Jurkat, Clone E6-1 (cell line): ENCODE measurements at places on chromosomes 5 and 9.
A peak's percentile ranks its signal among the peaks of the same experiment; 100 is the strongest.

DNA sequence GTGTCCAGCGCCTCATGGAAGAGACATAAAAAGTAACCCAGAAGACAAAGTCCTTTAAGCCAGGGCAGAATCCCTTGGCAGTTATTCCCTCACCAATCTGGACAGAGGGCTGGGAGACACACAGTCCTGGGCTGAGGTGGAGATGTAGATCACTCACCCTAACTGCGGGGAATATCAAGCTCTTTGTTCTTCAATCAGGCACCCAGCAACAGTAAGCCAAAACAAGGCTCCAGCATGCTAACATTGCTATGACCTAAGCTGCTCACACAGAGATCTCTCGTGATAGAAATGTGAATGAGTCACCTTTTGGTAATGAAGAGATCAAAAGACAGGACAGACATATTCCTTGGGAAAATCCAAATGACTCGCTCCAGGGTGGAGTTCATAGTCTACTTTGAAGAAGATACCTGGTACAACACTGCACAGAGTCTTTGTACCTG is 101.3 kb downstream of the FBN2 start:
- no peak for DNase-seq

GRCh38 chr9:3281399-3281798 is 244.4 kb downstream of the RFX3 start:
- no peak for DNase-seq

DNA sequence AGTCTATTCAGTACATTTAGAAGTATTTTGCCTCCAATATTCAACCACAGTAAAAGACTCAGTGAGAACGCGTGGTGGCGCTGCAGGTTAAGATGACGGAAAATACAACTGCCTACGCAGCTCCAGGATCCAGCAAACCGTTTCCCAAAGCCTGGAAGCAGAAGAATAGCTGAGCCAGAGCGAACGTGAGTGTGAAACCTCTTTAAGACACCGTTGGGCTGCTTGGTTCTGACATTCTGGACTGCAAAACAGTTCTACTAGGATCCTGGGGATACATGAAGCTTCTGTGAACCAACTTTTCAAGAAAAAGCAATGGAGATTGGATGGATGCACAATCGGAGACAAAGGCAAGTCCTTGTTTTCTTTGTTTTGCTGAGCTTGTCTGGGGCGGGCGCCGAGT is at the start of gene PCDHB16:
PCDHB16 (plus strand) TSS at position 140 of the 400 bp plus-strand sequence; CDS start at position 313, 173 bp downstream.
- peak; percentile 7 for DNase-seq

DNA sequence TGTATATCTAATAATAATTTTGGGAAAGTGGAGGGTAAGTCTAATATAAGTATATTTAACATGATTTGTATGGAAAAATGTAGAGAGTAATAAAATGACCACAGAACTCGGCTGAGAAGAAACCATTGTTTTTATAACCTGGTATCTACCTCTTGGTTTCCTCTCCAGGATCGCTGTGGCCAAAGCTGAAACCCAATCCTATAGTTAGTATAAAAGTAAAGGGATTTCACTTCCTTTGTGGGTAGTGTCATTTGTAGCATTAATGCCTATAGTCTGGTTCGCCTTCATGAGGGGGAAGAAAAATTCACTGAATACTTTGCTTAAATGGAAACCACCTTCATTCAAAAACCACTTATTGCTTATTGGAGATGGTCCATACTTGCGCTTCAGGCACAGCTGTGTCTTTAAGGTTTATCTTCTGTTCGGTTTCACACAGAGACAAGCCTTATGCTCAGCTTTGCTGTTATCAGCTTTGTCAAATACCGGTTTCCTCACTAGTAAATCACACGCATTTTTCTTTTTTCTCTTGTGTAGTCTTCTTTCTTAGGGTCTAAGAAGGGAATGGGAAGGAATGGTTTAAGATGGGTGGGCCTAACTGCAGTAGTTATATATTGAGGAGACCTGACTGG is 12.1 kb downstream of the PIK3R1 start:
- DNase-seq: peak; percentile 45

DNA sequence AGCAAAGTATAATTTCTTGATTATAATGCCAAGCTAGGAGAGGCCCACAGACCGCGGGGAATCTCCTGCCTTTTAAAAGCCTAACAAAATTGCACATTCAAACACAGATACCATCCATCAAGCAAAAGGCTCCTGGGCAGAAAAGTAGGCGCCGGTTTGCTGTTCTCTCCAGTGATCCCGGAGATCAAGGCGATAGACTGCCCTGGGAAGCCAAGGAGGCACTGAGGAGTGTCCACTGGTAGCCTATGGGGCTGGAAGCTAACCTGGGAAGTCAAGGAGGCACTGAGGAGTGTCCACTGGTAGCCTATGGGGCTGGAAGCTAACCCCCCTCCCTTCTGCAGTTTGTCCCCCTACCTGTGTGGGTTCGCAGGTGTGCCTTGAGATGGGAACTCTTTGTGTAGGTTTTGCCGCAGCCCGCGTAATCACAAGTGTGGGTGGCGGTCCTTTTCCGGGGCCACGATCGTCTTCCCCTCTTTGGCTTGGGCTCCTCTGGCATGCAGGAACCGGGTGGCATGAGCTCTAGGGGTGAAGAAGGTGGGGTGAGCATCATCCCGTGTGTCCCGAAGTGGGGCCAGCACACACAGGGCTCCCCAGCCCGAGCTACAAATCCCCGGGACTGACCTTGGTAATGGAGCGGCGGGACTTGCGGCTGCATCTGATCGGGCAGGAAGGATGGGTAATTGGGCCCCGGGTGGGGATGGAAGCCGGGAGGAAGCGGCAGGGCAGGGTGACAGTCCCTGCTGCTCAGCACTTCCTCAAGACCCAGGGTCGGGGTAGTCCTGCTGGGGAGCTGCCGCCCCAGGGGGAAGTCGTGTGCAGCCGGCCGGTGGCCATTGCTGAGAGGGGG is 2.7 kb downstream of the KLF4 start:
- DNase-seq: no peak

GRCh38 chr5:33788922-33789566 is 102.7 kb downstream of the ADAMTS12 start:
- DNase-seq: no peak

DNA sequence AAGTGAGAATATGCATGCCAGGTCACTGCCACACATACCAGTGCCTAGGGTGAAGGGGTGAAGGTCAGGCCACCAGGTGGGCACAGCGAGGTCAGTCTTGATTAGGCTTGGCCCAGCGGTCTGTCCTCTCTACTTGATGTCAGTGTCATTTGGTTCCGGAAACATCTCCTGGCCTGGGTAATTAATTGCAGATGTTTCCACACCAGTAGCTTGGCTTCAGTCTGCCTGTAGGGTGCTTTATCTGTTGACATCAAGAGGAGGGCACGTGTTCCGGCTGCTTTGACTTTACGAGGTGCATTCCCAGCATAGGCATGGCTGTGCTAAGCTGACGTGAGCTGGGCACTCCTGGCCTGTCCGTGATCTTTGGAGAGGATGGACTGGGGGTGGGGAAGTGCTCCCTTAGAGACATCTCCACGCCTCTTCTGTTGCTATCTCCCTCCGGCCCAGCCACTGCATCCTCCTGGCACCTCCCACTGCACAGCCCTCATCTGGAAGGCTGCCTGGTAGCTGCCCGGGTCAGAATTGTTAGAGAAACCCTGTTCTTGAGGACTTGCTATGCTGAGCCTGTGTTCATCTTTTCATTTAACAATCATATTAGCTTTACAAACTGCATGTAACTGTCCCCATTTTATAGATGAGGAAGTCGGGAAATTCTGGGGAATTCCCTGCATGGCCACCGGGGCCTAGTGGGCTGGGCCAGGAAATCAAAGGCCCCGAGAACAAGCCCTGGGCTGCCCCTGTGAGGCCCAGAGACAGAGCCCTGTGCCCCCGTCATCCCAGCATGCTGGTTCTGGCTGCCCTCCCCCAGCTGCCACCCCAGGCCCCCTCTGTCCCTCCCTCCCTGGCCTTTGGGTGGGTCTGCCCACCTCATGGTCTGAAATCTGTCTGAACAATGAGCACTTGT is 29.1 kb downstream of the JADE2 start:
- DNase-seq: no peak

DNA sequence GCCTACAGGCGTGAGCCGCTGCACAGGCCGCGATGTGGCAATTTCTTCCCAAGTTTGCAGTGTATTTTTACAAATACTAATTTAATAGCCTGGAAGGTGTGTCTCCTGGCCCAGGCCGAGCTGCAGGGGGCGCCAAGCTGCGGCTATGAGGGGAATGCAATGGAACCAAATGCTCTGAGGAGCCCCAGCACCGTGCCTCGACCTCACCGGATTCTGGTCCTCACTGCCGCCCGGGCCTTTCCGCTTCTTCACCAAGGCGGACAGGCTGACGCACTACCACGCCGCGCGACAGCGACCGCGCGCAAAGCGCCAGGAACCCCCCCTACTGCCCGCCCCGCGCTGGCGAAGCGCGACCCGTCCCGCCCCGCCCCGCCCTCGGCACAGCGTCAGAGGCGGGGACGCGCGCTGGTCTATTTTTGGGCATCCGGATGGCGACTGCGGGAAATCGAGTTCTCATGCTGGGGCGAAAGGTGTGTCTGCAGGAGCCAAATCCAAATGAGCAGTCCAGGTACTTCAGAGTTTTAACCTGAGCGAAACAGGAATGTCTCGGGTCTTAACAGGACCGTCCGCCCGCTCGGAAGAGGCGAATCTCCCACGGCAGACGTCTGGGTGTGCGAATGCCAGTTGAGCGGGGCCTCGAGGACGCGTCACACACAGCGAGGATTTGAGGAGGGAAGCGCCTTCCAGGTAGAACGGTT is 31.7 kb upstream of the PRXL2C start:
- DNase-seq: no peak

DNA sequence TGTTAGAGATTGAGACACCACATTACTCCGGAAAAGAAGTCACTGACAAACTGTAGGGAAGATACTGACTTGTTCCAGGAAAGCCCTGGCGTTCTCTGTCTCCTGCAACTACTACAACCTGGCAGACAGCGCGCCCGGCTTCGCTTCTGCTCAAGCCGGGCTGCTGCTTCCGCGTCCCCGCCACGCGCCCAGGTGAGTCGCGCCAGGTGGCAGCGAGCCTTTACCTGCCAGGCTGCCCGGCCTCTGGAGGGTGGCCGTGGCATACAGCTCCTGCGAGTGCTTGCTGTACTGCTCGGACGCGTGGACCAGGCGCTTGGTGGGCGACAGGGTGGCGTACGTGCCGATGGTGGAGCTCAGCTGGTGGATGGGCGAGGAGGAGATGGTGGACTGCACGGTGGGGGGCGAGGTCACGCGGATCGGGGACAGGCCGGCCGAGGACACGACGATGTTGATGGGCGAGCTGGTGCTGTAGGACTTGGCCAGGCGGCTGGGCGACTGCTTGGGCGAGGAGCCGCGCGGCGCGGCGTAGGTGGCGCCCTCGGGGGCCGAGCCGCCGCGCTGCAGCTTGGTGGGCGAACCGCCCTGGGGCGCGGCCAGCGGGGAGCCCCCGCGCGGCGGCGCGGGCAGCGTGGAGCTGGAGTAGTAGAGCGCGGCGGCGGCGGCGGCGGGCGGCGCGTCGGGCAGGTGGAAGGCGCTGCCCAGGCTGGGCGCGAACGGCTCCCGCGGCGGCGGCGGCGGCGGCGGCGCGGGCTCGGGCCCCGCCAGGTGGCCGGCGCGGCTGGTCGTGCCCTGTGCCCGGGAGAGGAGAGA is 519.6 kb downstream of the CTNND2 start:
- DNase-seq: no peak

DNA sequence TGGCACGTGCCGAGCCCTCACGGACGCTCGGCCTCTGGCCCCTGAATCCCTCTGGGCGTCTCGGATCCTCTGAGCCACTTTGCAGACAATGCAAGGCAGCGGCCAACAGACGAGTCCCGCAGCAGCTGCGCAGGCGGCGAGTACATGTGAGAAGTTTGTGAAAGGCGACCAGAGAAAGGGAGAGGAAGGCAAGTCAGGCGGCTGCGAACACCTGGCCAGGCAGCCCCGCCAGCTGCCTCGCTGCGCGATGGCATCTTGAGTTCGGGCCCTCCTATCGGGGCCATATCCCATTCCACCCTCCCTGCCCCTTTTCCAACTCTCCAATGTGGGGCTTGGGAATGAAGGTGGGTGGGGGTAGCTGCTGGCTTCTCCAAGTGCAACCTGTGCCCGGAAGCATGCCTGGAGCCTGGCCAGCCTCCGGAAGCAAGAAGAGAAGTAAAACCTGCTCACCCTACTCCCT is 4.5 kb upstream of the POU4F3 start:
- DNase-seq: no peak

DNA sequence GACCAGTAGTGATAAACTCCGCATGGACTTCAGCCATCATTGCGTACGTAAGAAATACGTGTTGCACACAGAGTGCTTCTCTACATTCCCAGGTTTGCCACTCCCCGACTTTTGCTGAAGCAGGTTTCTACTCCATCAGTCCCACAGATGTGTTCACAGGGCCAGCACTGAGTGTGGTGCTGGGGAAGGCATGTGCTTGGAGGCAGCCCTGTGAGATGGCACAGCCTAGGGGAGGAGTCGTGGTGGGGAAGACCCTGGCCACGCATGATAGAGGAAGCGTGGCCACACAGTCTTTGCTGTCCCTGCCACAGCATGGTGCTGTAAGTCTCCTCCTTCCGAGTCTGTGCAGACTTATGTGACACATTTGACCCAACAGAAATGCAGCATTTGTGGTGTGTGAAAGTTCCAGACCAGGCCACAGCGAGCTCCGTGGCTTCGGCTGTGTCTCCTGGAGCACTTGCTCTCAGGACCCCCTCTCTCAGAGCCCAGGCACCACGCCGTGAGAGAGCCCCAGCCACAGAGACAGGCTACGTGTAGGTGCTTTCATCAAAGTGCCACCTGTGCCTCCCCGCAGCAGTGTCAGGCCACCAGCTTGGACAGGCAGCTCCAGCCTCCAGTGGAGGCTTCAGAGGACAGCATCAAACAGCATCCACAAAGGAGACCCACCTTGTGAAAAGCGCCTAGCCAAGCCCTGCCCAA is 197.8 kb downstream of the AUH start:
- DNase-seq: no peak

DNA sequence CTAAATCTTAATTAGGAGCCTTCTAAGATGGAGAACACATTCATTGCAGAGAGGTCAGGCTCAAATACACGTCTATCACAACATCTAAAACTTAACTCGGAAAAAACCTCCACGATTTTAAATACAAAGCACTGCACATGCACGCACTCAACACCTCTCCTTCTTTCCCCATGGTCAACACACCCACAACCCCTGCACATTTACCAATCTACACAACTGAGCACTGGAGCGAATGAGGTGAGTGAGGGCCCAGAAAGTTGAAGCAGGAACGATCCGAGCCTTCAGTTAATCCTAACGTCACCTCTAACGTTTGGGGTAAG is 278 bp upstream of the NIPSNAP3A start:
- DNase-seq: no peak

DNA sequence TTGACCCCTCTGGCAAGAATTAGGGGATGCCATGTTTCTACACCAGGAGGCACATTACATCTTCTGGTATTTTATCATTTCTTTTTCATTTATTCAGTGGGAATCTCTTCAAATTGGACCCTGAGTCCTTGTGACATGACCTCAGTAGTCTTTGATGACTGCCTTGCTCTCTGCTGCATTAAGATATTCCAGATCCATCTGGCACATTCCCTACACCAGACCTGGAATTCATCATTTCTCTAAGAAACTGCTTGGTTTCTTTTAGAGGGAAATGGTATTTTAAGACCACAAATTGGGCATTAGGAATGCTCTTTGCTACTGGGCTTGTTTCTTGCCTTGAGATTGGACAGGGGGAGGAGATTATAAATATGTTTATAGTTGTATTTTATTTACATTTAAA is 61.0 kb downstream of the GALNT10 start:
- DNase-seq: no peak
